Naive B cell (primary cell): ENCODE measurements at places on chromosomes 5 and 9. TPM values are rescaled to one million over a fixed set of nuclear protein-coding genes. Genes with fewer than 3 reads are reported as not detected.

CBY3 gene
- polyA plus RNA-seq, result not detected

RNF183 gene
- not detected for polyA plus RNA-seq

RARS1 gene
- polyA plus RNA-seq, result 12.0 TPM

GLDC gene
- not detected for polyA plus RNA-seq

SRD5A1 gene
- 10.9 TPM for polyA plus RNA-seq

TEX48 gene
- polyA plus RNA-seq, result not detected

DDX4 gene
- polyA plus RNA-seq, result not detected

OSMR gene
- polyA plus RNA-seq, result not detected

UBAC1 gene
- 16.1 TPM for polyA plus RNA-seq

FGD3 gene
- polyA plus RNA-seq, result 42.3 TPM

C9orf153 gene
- 0.18 TPM for polyA plus RNA-seq

PCDH12 gene
- 0.10 TPM for polyA plus RNA-seq

ORM2 gene
- polyA plus RNA-seq, result not detected

SLC1A3 gene
- not detected for polyA plus RNA-seq

SLC45A2 gene
- not detected for polyA plus RNA-seq

LCN15 gene
- polyA plus RNA-seq, result not detected

IRX1 gene
- polyA plus RNA-seq, result not detected
